ENCODE measurements at places on chromosomes 1 and 21.

- DNase-seq = no peak
These were observed 23.9 kb upstream of the ZZZ3 start for GRCh38 chr1:77706321-77706720.

GRCh38 chr1:22163564-22163963 is 20.7 kb upstream of the WNT4 start:
- DNase-seq = no peak

DNA sequence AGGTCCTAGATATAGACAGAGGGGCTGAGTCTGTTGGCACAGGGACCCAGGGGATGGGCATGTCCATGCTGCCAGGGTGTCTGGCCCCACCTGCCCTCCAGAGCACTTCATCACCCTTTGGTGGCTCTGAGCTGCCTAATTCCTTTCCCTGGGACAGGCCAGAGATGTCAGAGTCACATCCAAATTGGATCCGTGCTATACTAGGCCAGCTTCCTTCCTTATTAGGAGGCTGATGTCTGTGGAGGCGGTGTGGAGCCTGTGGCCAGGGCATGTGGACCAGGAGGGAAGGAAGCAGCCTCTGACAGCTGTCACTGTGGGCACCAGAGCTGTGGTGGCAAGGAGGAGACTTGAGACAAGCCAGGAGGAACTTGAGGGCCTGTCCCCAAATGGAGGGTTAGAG is 77.7 kb upstream of the TMEM51 start:
- no peak for DNase-seq

- no peak for DNase-seq
These were observed 28.8 kb downstream of the IRF2BP2 start for GRCh38 chr1:234581063-234581714.

GRCh38 chr1:22398656-22399420 is 52.8 kb upstream of the ZBTB40 start:
- DNase-seq = no peak

- no peak for DNase-seq
These were observed 75.2 kb upstream of the KCNA3 start for GRCh38 chr1:110749960-110750359.

- no peak for DNase-seq
These were observed 8.1 kb downstream of the FMN2 start for GRCh38 chr1:240099748-240100147.

- DNase-seq = no peak
These were observed 16.3 kb upstream of the IFNLR1 start for GRCh38 chr1:24203404-24203803.

- DNase-seq = no peak
These were observed 20.7 kb downstream of the C1QB start for GRCh38 chr1:22673486-22674409.

GRCh38 chr1:193270996-193271395 is 84.6 kb upstream of the B3GALT2 start:
- no peak for DNase-seq

GRCh38 chr1:183840140-183840539 is 35.2 kb downstream of the RGL1 start:
- no peak for DNase-seq

- no peak for DNase-seq
These were observed 23.6 kb downstream of the MFAP2 start for GRCh38 chr1:16956775-16957174.

- no peak for DNase-seq
These were observed 33.2 kb downstream of the KCND3 start for GRCh38 chr1:111956155-111956771.

- no peak for DNase-seq
These were observed 488 bp downstream of the DBT start for GRCh38 chr1:100249155-100249536.

DNA sequence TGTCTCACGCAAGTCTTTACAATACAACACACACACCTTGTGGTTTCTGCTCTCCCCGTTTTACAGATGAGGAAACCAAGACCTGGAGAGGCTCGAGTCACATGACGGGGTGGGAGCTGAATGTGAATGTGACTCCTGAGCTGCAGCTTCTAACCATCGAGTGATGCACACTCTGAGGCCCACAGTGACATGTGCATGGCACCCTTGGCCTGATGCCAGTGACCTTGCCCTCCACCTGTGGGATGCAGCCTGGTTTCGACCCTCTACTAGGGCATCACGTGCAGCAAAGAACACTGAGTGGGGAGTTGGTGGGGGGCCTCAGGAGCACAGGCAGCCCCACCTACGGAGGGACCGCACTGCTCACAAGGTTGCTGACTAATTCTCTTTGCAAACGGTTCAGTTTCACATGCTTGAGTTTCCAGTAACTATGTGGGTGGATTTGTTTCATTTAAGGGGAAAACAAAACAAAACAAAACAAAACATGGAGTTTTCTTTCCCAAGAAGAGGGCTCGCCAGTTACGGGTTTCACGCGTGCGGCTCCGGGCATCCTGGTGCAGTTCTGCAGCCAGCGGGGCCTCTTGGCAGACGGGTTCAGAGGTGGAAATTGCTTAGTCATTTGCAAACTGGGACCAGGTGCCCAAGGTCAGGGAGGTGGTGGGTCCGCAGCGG is 22.9 kb downstream of the SPSB1 start:
- no peak for DNase-seq

DNA sequence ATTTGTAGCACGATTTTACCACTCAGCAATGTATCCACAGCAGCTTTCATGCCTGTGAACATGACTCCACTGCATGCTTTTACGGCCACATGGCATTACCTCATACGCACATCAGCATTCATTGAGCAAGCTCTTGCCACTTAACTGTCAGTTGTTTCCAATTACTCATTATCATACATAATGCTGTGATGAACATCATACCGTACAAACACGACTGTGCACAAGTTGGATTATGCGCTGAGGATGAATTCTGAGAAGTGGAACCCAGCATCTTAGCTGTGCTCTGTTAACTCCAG is 9.6 kb downstream of the UMODL1 start:
- DNase-seq = no peak

DNA sequence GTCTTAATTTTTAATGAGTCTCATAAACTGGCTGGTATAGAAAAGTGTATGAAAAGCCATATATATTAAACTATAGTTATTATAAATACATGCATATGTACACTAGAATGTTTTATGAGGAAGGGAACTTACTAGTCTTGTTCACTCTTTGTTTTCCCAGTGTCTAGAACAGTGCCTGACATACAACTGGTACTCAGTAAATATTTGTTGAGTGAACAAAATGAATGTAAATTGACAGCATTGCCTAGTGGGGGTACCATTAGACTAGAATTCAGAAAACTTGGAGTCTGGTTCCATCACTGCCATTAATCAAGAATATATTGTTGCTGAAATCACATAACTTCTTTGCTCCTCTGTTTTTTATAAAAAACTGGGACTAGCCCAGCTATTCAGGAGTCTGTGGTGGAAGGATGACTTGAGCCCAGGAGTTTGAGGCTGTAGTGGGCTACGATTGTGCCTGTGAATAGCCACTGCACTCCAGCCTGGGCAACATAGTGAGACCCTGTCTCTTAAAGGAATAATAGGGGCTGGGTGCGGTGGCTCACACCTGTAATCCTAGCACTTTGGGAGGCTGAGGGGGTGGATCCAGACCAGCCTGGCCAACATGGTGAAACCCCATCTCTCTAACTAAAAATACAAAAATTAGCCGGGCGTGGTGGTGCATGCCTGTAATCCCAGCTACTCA is 51.1 kb downstream of the NFIA start:
- no peak for DNase-seq

DNA sequence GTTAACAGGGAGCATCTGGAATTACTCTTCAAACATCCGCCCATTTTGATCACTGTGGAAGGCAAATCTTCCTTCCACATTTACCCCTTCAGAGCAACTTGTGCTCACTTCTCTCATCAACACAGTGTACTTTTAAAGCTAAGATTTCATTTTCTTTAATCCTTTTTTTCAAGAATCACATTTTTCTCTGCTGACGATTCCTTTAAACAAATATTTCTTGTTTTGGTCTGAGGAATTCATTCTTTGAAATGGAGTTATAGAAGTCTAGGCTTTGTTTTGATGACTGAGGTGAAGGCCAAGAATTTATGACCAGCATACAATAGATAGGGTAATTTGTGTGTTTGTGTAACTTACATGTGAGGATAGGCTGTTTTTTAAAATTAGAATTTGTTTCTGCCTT is 25.6 kb downstream of the LRRC42 start:
- no peak for DNase-seq

GRCh38 chr1:185479796-185480195 is 162.8 kb upstream of the IVNS1ABP start:
- no peak for DNase-seq

DNA sequence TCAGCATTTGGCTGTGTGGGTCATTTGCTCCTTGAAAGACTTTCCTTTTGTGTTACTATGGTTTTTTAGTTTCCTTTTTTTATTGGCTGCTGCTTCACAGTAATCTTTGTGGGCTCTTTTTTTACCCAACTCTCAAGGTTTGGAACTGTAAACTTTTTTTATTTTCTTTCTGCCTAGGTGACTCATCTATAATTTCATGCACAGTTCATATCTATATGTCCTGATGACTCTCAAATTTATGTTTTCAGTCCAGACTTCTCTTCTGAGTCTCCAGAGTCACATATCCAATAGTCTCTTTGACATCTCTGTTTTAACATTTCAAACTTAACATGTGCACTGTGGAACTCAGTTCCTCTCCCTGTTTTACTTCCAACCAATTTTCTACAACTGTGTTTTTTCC is 83.4 kb downstream of the ATF6 start:
- no peak for DNase-seq

GRCh38 chr1:12327566-12327965 is 97.7 kb downstream of the VPS13D start:
- no peak for DNase-seq

GRCh38 chr1:85344256-85344694 is 67.8 kb upstream of the BCL10 start:
- DNase-seq = no peak

DNA sequence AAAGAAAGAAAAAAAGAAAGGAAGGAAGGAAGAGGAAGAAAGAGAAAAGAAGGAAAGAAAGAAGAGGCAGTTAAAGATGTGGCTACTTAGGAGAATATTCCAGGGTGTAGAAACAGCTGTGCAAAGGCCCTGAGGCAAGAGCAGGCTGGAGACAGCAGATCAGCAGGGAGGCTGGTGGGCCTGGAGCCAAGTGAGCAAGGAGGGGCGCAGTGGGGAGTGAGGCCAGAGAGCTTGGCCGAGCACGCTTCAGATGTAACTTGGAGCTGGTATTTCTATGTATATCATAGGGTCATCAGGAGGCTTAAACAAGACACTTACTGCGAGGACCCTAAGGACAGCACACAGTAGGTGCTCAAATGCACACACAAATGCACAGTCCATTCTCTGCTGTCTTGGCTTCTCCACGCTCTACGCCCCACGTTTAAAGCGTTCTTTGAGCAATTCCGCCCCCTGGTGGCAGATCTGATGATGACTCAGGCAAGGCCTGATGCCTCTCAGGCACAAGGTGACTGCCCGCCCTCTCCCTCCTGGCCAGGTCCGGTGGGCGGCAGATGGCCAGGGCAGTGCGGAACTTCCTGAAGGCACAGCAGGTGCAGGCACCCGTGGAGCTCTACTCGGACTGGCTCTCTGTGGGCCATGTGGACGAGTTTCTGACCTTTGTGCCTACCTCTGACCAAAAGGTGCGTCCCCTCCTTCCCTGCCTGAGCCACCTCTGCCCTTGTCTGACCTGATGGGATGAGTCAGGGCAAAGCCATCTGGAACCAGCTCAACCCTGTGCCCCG is 11.9 kb upstream of the PADI3 start:
- no peak for DNase-seq

DNA sequence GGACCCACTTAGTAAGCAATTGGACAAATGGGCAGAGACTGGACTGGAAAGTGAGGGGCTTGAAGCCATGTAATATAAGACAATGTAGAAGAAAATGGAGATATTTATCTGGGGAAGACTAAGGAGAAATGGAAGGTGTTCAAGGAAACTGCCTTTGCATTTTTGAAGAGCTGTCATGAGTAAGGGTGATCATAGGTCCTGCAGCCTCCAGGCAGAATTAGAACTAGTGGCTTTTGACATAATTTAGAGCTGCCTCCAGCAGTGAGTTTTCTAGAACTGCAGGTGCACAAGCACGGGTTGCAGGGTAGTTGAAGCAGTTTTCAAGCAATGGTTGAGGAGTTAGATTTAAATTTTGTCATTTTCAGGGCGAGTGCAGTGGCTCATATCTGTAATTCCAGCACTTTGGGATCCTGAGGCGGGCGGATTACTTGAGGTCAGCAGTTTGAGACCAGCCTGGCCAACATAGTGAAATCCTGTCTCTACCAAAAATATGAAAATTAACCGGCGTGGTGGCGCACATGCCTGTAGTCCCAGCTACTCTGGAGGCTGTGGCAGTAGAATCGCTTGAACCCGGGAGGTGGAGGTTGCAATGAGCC is 3.7 kb upstream of the CDC14A start:
- DNase-seq = no peak

GRCh38 chr1:192862271-192862670 is 53.4 kb downstream of the RGS2 start:
- no peak for DNase-seq

DNA sequence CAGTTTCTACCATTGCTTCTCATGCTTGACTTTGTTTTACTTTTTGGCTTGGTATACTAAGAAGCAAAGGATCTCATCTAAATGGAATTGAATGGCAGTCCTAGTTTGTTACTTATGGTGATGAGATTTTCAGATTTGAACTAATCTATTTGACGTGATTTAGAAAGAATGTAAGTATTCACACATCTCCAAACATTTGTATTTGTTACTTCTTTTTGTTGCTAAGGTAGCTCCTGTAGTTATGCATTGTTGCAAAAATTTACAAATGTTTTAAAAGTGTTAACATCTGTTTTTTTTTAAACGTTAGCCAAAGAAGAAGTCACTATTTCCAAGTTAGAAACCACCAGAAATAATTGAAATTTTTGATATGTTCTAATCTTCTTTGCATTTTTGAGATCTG is 222.5 kb downstream of the RPS6KC1 start:
- no peak for DNase-seq

GRCh38 chr1:13892198-13892597 is 192.2 kb downstream of the PRDM2 start:
- DNase-seq = no peak

DNA sequence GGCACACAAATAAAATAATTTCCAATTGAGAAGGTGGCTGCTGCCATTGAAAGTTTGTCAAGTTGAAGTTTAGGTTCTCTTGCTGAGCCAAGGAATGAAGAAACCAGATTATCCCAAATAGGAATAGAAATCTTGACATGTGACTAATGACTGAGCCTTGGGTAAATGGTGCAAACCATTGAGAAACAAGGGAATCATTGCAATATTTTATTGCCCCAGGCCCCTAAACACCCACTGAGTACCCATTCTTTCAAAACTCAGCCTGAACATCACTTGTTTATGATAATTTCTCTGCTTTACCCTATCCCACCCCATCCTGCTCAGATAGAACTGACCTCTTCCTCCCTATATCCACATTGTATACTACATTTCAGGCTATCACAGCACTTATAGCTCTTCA is 46.6 kb upstream of the VTCN1 start:
- no peak for DNase-seq

Data from esophagus squamous epithelium (tissue), 5 donors.